ENCODE measurements at places on chromosomes 7 and 10. TPM values are rescaled to one million over a fixed set of nuclear protein-coding genes. Genes with fewer than 3 reads are reported as not detected.

The MMP21 gene
- total RNA-seq, result not detected

The SPDYE11 gene
- total RNA-seq, result not detected

The PILRB gene
- 10.6 TPM for total RNA-seq

The GNAT3 gene
- not detected for total RNA-seq

The ADCYAP1R1 gene
- total RNA-seq, result 2.5 TPM

The FAM131B gene
- total RNA-seq, result 0.47 TPM

The ITPRIP gene
- 35.4 TPM for total RNA-seq

The PRKCQ gene
- total RNA-seq, result 0.16 TPM

All from left ventricle myocardium inferior (tissue), 1 donor.